ENCODE measurements at places on chromosomes 2 and 18.

DNA sequence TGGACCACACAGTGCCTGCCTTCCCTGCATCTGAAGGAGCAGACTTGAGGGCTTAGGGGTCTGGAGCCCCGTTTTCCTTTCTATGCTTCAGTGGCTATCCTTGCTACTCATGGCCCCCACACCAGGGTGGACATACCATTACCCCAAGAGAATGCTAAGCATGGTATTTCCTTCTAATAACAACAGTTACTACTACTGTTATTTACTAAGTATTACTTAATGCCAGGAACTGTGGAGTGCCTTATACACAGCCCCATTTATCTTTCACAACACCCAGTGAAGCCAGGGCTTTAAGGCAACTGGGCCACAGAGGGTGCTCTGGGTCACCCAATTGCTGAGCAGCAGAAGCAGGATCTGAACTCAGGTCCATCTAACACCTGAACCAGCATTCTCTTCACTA, 5.8 kb upstream of the PAX8 start:
- no peak for DNase-seq

DNA sequence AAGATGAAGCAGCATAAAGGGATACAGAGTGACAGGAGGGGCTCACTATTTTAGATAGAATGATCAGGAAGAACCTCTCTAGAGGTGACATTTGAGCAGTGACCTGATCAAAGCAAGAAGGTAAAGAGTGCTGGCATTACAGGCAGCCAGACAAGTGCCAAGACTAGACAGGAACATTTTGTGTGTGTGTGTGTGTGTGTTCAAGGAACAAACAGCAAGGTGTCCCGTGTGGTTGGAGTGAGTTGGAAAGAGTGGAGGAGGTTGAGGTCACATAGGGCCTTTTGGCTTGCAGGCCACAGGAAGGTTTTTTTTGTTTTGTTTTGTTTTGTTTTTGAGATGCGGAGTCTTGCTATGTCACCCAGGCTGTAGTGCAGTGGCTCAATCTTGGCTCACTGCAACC, 25.7 kb downstream of the FZD5 start:
- DNase-seq, result no peak

DNA sequence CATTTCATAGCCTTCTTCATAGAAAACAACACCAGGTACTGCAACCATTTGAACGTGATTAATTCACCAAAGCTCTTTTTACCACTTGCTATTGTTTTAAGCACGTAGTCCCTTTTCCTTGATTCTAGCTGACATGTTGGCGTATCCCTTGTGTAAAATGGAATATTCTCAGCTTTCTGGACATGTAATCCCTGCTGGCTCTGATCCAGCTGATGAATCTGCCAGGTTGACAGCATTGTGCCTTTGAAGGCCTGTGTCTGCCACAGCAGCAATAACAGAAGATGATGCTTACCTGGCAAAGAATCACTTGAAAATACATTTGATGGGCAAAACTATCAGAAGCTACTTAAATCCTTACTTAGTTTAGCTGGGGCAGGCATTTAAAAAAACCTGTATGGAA, 81.0 kb upstream of the CCDC150 start:
- no peak for DNase-seq

DNA sequence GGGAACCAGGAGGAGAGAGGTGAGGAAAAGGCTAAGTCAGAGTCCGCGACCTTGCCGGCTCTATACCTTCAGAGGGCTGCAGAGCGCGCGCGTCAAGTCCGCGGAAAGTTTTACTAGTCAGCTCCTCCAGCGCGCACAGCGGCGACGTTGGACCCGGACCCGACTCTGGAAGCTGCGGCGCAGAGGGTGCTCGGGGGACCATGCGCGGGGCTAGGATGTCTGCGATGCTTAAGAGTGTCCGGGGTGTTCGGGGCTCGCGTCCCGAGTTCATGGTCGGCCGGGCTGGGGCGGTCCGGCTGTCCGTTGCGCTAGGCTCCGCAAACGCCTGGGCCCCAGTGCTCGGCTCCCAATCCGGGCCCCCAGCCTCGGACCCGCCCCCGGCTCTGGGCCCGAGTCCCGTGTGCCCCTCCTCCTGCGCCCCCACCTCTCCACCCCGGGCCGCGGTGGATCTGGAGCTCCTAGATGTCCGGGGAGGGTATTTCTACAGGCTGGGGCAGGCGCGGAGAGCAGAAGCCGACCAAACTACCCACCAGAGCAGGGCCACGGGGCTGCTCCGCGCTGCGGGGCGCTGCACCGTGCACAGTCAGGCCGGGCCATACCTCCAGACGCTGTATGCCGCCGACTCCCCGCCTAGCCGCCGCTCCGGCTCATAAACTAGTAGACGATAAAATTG, at the start of gene LBX2:
Gene LBX2, minus strand, starts transcription at position 337 of the 673 bp plus-strand sequence. Its CDS starts 66 bp downstream, at position 271.
- no peak for DNase-seq

DNA sequence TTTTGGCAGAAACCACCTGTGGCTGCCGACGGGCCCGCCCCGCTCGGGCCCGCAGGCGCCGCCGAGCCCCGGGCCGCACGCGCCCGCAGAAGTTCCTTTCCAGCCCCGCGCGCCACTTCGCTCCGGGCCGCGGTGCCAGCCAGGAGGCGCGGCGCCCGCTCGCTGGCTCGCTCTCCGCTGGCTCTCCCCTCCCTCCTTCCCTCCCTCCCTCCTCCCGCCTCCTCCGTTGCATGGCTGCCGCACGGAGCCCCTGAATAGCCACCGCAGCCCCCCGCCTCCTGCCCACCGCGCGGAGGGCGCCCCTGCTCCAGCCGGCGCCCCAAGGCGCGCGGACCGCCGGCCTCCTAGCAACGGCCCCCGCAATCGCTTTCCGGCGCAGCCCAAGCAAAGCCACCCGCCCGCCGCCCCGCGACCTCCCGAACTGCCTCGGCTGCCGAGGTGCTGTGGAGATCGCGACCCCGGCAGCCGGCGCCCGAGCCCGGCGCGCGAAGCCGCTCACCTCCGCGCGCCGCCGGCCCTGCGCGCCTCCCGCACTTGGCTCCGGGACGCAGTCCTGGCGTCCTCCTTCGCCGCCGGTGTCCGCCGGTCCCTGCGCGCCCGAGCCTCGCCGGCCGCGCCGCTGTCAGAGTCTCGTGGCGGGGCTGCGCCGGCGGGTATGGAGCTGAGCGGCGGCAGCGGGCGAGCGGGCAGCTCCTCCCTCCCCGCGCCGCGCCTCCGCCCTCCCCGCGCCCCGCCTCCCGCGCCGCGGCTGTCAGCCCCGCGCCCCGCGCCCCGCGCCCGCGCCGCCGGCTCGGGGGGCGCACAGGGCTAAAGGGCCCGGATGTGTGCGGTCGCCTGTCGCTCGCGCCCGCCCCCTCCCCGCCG, at the start of gene ZBTB7C:
Gene ZBTB7C, minus strand, starts transcription at position 657 of the 864 bp plus-strand sequence.
- no peak for DNase-seq

DNA sequence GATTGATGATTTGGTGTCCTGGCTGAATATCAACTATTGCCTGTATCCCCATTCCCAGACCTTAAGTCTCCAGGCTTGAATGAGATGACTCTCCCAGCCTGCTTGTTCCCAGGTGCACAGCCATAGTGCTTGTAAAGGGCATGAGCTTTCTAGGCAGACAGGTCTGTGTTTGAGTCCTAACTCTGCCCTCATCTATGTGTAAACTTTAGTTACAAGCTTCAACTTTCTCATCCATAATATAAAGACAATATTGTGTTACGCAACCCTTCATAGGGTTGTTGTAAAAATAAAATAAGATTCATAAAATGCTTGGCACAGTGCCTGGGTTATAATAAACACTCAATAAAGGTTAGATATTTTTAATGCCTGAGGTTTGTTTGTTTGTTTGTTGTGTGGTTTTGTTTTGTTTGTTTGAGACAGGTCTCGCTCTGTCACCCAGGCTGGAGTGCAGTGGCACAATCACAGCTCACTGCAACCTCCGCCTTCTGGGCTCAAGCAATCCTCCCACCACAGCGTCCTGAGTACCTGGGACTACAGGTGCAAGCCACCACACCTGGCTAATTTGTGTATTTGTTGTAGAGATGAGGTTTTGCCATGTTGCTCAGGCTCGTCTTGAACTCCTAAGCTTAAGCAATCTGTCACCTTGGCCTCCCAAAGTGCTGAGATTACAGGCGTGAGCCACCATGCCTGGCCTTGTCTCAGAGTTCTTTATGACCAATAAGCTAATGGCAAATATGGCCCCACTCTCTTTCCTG, 89.4 kb upstream of the MAPRE2 start:
- no peak for DNase-seq

DNA sequence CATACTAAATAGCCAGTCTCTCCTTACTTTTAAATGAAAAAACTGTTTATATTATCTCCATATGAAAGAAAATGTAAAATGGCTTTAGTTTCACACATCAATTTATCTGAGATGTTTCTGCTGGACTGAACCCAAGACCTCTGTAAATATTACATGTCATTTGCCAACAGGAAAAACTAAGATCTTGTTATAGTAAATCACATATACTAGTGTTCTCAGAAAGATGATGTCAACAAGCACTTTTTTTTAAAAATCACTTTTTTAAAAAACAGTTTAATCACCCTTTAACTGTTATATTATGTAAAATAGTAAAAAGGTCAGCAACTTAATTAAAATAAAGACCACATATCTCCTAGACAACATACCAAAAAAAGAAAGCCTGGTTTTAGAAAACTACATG, 46.3 kb downstream of the PTPN2 start:
- no peak for DNase-seq

DNA sequence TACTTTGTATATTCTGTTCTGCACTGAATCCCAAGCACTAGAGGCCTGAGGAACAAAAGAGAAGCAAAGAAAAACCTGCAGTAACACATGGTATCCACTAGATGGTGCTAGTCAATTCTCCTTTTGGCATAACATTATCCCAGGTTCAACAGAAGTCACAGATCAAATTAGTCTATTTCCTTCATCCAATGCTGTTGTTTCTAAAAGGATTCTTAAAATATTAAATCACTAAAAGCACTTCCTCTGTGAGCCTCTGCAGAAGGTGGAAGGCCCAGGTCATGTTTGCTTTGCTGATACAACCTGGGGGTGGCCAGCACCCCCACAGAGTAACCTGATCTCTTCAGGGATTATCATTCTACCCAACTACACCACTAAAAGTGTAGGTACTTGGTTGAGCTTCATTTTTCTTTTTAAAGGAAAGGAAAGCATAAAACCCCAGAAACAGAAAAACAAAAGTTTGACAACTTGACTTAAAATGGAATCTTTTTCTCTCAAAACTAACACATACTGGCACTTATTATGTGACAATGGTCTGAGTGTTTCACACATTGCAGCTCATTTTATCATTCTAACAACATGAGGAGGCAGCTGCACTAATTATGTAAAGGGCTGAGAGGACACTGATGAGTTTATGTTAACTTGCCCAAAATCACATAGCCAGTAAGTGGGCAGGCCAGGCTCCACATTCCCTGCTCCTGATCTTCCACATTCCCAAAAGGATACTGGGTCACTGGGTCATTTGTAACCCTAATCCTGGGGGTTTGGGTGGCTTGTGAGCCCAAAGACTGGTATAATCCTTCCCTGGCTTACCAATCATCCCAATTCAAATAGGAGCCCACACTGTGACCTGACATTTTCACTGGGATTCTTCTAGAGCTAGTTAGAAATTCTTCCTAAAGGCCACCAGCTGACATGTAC, 66.8 kb upstream of the DNER start:
- no peak for DNase-seq

DNA sequence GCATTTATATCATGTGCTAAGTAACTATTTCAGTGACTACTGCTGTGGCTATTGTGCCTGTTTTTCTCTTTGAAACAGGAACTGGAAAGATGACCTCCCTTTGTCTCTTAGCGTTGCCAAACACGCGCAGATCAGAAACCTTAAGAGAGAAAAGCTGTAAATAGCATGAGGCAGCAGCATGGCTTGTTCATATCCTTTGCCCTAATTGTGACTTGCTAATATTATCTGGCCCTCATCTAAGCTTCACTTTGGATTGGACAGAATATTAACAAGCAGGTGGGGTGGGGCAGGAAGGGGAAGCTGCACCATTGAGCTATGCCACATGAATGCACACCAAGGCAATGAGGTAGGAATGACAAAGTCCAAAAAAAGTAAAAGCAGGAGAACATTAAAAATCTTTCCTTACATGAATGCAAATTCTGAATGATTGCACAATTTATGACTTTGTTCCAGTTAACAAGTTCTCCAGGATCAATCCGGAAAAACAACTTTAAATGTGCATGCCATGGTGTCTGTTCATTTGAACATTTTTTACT, 128.4 kb downstream of the IRS1 start:
- DNase-seq, result no peak

Data from coronary artery (tissue), 2 donors.